ENCODE measurements at places on chromosomes 4 and X.

GRCh38 chr4:7708238-7708637, 231.4 kb downstream of the AFAP1 start:
- DNase-seq: no peak

DNA sequence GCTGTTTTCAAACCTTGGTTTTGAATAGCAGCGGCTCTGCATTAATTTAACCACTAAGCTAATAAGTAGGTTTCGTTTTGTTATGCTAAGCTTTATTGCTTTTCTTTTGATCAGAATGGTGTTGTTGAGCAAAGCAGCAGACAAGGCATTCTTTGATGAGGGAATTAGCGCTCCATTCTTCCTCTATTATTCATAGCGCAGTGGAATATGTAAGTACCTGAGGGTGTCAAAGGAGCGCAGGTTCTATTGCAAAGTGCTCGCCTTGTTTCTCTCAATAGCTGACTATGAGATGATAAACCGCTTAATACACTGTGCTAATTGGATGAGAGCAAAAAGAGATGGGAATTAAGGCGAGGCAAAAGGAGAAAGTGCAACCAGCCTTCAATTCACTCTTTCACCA, 16.3 kb downstream of the ARX start:
- DNase-seq: no peak

- no peak for DNase-seq
Observed at GRCh38 chr4:2824329-2824835, 19.3 kb upstream of the ADD1 start.

- DNase-seq: no peak
Observed at GRCh38 chr4:55437356-55437796, 41.6 kb downstream of the TMEM165 start.

- DNase-seq: peak; percentile 80
Observed at GRCh38 chrX:16205840-16206239, 38.6 kb downstream of the MAGEB17 start.

DNA sequence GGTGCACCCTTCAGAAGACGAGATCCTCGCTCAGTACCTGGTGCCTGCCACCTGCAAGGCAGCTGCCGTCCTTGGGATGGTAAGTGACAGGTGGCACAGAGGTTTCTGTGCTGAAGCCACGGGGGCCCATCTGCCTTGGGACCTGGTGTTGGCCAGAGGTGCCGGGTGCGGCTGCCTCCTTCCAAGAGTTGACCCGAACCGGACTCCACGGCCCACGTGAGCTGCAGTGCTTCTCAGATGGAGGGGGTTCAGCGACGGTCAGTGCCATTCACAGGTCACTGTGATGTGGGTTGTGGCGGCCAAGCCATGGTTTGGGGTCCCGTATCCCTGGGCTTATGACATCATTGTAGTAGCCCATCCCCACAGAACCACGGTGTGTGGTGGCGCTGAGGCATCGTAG, 19.0 kb upstream of the MSANTD1 start:
- DNase-seq: no peak

Data from AG10803 (cell line).